ENCODE measurements at places on chromosomes 5 and 9.

DNA sequence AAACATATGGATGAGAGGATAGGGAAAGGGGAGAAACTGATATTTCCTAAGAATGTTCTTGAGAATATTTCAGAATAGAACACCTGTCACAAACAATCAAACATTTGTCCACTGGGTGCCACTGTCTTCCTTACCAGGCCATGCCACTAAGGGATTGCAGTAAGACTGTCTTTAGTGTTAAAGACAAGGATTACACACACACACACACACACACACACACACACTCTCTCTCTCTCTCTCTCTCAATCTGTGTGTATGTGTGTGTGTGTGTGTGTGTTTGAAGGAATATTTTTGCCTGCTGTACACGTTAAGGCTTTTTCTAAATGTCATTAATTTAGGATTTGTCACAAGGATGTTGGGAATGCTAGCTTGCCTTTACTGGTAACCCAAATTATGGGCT lies 54.4 kb downstream of the CCDC192 start:
- no peak for DNase-seq

- no peak for DNase-seq
These were observed 4.5 kb downstream of the PKN3 start for GRCh38 chr9:128706671-128707381.

DNA sequence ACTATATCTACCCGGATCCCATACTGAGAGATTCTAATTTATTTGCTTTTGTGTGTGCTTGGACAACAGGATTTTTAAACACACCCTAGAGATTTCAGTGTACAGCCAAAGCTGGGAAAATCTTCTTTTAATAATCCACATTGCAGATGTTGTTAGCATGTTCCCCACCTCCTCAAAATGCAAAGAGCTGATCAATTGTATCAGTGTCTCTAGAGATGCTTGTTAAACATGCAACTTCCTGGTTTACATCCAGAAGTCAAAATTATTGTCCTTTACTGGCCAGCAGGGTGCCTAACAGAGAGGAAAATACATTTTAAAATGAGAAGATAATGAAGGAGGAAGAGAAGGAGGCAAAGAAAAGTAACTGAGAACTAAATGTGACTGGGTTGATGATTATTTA lies 793.3 kb downstream of the SEMA5A start:
- DNase-seq: no peak

DNA sequence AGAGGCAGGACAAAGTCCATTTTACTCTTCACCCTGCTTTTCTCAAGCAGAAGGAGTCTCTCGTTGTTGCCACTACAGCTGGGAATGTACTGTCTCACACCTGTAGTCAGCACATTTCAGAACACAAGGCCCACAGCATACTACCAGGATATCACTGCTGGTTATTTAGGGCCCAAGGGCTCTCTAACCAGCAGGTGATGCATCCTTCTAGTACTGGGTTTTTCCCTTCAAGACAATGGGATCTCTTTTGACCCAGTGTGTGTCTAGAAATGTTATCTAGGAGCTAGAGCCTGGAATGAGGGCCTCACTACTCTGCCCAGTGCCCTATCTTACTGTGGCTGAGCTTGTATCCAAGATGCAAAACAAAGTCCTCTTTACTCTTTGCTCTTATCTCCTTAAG lies 235.1 kb upstream of the PRR16 start:
- DNase-seq: no peak

DNA sequence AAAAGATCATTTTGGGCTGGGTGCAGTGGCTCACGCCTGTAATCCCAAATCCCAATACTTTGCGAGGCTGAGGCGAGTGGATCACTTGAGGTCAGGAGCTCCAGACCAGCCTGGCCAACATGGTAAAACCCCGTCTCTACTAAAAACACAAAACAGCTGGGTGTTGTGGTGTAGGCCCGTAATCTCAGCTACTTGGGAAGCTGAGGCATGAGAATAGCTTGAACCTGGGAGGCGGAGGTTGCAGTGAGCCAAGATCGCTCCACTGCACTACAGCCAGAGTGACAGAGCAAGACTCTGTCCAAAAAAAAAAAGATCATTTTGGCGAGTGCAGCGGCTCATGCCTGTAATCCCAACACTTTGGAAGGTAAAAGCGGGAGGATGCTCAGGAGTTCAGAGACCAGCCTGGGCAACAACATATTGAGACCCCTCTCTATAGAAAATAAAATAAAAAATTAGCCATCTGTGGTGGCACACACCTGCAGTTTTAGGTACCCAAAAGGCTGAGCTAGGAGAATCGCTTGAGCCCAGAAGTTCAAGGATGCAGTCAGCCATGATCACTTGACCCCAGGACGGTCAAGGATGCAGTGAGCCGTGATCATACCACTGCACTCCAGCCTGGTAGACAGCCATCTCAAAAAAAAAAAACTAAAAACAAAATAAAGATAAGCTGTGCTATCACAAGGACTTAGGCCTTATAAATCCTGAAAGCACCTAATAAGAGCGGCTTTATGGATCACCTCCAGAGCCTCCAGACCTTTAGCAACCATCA lies 16.2 kb downstream of the PPP2CA start:
- DNase-seq: no peak

GRCh38 chr5:73189871-73190376 lies 16.9 kb downstream of the TMEM174 start:
- DNase-seq: no peak

- no peak for DNase-seq
These were observed 271.2 kb upstream of the IRX2 start for GRCh38 chr5:3022665-3023064.
